Activated T-cell treated with anti-CD3 and anti-CD28 coated beads, Interleukin-2, amount 50 U/mL, for 1 hour (primary cell): ENCODE measurements at places on chromosomes 7 and 10.

DNA sequence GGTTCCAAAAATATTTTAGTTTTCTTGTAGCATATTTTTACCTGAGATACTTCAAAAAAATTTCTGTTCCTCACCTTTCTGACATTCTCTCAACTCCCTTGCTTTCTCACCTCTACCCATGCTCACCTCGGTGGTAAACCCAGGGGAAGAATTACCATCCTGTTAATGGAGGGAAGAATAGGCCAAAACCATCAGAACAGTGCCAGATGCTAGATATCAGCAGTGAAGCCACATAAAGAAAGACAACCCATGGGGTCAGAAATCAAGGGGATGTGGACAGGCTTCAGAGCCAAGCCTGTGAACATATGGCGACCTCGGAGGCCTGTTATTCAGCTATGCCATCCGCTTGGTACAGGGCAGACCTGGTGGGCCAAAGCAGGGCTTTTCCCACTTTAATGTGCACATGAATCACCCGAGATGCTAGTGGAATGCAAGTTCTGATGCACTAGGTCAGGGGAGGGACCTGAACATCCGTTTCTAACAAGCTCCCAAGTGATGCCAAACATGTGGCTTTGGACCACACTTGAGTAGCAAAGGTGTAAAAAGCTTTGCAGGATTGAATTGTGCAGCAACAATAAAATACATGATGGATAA, 125.5 kb downstream of the NPY start:
- no peak for DNase-seq

- DNase-seq: no peak
Observed at GRCh38 chr7:77401002-77401401, 15.1 kb downstream of the GSAP start.

- DNase-seq: no peak
Observed at GRCh38 chr7:74009719-74010118, 18.3 kb upstream of the ELN start.

DNA sequence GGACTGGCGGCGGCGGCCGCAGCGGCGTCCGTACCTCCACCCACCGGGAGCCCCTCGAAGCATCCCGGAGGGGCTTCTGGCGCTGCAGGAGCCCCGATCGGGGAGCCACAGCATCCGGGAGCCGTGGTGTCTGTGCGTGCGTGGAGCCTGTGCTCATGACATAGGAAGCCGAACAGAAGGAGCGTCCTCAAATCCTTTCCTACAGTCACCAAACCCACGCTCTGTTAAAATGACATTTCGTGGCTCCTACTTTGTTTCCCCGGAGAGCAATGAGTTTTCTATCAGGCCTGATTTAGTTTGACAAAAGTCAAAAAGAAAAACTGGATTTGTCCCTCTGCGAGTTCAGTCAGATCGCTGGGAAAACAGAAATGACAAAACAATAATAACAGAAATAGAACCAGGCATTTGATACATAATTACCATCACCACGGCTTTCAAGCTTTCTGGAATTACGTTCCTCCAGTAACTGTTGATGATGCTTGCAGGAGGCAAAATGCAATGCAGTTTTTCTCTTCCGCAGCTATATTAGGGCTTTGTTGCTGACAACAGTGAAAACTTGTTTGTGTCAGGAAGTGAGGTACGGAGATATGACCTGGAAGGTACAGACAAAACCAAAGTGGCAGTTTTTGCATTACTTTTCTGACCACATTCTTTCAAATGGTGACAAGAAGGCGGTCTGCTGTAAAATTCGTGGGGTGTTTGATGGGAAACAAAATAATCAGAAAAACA, 219.3 kb upstream of the MKLN1 start:
- no peak for DNase-seq

- no peak for DNase-seq
Observed at GRCh38 chr7:46032942-46033341, 111.9 kb upstream of the IGFBP3 start.

- DNase-seq: no peak
Observed at GRCh38 chr10:128922172-128922571, 544.9 kb upstream of the MGMT start.

GRCh38 chr7:157671358-157672255, 334.8 kb downstream of the DNAJB6 start:
- DNase-seq: no peak

- DNase-seq: no peak
Observed at GRCh38 chr7:125828153-125828700, 898.6 kb upstream of the POT1 start.

DNA sequence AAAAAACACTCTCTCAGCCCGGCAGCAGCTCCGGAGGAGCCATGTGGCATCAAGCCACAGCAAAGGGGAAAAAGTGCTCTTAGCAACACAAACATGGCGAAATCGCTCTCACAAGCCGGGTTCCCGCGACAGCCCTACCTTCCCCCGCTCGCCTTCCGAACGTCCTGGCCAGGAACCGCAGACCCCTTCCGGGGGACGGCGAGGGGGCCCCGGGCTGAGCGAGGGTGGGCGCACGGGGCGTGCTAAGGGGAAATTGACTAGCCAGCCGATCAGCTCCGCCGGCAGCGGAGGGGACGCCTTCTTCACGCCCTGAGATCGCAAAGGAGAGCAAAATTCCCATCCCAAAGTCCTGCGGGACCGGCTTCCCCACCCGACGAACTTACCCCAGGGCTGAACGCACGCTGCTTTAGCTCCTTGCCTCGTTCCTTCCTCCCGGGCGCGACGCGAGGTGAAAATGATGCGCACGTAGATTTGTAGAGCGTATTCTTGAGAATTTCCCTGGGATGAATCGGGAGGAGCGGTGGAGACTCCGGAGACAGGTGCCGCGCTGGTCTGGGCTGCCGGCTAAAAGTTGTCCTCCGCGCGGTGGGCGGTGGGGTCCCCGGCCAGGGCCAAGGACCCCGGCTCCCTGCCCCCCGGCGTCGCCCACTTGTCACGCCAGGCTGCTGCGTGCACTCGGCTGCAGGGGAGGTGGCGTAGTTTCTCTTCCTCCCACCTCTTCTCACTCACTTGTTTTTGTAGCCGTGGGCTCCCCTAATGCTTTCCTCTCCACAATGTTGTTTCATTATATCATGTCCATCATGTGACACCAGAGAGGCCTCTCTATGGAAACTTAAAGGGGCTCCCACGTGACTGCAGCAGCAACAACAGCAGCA, 220.1 kb upstream of the MKLN1 start:
- peak; percentile 67 for DNase-seq
